Stimulated activated CD8-positive, alpha-beta memory T cell treated with anti-CD3 and anti-CD28 coated beads, Interleukin-4, amount 100 ng/mL, for 1 hour (primary cell): ENCODE measurements at places on chromosomes 7 and 10.
A peak's percentile ranks its signal among the peaks of the same experiment; 100 is the strongest.

GRCh38 chr10:24205821-24206220, 3.1 kb upstream of the KIAA1217 start:
- no peak for DNase-seq

DNA sequence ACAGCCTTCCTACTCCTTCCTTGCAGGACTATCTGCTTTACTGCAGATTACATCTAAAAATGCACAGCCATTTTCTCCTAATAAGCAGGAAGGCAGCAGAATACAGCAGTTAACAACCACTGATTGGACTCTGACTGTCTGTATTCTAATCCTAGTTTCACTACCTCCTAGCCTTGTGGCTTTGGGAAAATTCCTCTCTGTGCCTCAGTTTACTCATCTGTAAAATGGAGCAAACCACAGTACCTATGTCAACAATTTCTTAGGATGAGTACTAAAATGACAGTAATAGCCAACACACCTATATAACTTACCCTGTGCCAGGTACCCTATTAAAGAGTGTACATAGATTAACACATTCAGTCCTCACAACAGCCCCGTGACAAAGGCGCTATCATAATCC, 89.5 kb downstream of the ELMO1 start:
- no peak for DNase-seq

- no peak for DNase-seq
Observed at GRCh38 chr7:64886956-64887545, 16.0 kb upstream of the ZNF273 start.

GRCh38 chr10:375815-376505, 240.7 kb downstream of the ZMYND11 start:
- DNase-seq = no peak

DNA sequence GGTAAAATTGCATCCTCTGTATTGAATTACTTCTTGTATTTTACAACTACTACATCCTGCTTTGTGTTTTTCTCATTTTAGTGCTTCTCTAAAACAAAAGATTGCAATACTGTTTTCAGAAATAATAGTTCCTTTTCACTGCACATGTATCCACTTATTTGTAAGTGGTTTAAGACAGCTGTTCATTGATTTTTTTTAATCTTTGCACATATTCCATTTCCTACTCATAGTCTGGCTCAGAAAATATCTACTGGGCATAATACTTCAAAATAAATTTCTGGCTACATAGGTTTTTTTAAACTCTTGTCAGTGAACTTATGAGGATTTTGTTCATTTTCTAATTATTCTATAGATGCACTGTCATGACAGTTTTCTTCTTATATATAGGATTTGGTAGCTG, 54.8 kb downstream of the SND1 start:
- DNase-seq = no peak

DNA sequence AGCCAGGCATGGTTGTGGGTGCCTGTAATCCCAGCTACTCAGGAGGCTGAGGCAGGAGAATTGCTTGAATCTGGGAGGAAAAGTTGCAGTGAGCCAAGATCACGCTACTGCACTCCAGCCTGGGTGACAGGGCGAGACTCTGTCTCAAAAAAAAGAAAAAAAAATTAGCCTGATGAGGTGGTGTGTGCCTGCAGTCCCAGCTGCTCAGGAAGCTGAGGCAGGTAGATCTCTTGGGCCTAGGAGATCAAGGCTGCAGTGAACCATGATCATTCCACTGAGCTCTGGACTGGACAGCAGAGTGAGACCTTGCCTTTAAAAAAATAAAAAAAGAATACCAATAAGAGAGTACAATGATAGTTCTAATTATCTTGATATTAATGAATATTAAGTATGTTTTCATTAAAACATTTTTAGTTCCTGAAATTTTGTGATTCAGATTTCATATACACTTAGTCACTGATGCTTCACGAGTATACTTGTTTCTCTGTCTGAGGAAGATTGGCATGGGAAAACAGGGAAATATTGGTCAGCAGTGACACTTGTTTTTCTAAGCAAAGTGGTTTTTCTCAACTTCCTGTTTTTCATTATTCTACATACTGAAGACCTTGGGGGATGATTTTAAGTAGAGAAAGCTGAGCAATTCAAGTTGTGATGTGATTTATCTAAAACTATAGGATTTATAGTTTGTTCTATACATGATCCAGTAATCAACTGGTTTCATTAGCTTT, 76.8 kb downstream of the ADK start:
- no peak for DNase-seq

GRCh38 chr7:131103997-131104396, 223.7 kb upstream of the MKLN1 start:
- no peak for DNase-seq

- no peak for DNase-seq
Observed at GRCh38 chr7:79453558-79454360, at the start of gene MAGI2. Gene MAGI2 (minus strand): TSS chr7:79453667. CDS start chr7:79453320, 347 bp downstream.

- DNase-seq = no peak
Observed at GRCh38 chr10:72082856-72083789, 5.2 kb downstream of the SPOCK2 start.

DNA sequence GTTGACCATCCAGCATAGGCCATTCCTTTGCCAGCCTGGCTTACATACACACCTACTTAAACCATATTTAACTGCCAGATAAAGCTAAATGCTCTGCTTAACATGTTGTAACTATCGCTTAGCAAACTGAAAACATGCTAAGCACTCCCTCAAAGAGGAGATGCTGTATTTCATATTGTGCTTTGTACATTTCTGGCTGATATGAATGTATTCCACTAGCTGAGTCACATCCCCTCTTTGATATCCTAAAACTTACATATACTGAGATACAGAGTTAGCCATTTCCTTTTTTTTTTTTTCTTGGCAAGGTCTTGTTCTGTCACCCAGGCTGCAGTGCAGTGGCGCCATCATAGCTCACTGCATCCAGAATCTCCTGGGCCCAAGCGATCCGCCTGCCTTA, 99.4 kb downstream of the TPST1 start:
- DNase-seq = no peak

DNA sequence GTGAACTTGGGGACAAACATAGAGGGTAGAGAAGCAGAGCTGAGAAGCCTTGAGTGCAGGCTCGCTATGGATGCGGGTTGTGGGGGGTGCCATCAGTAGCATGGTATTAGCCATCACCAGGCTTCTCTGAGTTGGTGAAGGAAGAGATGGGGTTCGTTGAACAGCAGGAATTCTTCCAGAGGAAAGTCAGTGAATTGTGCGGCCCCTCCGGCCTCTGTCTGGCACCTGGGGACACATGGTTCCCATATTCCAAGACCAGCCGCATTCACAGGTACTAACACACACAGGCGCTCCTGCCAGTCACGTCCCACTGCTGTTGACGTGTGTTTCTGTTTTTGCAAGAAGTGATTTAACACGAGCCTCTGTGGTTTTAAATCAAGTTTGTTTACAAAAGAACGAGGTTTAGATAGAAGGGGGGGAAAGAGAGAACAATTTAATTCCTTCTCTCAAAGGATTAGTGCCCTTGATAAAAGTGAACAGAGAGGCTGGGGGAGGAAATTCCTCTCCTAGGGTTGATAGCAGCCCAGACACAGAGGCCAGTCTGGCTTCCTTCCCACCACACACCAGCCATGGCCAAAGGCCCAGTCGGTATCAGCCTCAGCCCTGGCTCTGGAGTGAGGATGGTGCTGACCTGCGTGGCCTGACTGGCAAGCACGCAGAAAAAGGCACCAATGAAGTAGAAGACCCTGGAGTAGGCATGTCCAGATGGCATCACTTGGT, 252.6 kb upstream of the IGFBP3 start:
- DNase-seq = no peak

DNA sequence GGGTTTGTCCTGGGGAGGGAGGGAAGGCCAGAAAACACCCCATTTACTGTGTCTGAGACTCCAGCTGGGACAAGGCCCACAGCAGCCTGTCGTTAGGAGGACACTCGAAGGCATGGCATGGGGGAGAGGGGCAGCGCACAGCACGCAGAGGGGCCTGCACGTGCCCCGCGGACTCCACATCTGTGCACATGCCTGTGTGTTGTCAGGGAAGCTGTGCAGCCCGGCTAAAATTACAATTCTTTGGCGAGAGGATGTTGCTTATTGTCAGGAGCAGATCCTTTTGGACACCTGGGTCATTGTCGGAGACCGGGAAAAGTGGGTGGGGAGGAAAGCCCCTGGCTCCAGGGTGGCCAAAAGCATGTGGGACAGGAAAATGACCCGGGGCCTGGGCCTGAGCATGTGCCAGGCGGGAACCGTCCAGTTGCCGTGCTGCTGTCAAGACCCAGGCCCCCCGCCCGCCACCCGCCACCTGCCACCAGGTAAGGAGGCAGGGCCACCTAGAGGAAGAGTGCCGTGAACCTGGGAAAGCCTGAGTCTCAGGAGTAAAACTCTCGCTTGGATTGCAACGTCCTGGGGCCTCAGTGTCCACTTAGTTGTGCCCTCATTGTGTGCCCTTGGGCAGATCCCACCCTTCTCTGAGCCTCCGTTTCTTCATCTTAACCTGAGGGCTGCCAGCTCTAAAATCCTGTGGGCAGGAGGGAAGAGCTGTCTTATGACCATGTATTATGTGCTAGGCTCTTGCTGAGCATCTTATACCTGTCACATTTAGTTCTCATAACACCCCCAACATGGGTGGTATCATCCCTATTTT, 7.2 kb downstream of the VSIR start:
- DNase-seq = no peak

DNA sequence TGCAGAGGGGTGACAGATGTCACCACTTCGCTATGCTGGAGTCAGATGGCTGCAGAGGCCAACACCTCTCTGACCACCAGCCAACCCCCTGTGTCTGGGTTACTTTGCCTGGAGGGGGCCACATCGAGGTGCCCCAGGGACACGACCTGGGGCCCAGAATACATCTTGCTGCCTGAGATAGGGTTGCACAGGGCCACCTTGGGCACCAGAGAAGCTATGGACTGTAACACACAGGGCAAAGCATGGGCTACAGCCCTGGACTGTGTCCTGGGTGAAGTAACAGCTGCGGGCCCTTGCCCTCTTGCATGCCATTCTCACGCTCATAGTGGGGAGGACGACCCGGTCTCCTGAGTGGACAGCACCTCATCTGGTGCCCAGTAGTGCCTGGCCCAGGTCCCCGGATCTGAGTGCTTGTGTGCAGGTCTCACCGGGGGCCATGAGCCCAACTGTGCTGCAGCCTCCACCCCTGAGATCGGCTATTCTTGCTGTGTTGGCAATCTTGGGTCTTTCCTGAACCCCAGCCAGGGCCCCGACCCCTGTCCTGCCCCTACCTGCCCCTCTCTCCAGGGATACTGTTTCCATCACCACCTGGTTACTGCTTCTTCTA, 115.2 kb upstream of the GDF10 start:
- DNase-seq = no peak

GRCh38 chr10:2618690-2619089, 448.7 kb upstream of the PFKP start:
- DNase-seq = no peak

- DNase-seq = no peak
Observed at GRCh38 chr7:43619213-43620012, 36.5 kb downstream of the STK17A start.

- DNase-seq = no peak
Observed at GRCh38 chr7:116934580-116934979, 18.7 kb upstream of the ST7 start.

- DNase-seq = no peak
Observed at GRCh38 chr7:18018296-18019215, 9.1 kb downstream of the PRPS1L1 start.

GRCh38 chr7:27263781-27264180, 21.2 kb downstream of the EVX1 start:
- no peak for DNase-seq

- DNase-seq = peak; percentile 29
Observed at GRCh38 chr10:91796331-91797047, 1.7 kb upstream of the TNKS2 start.

GRCh38 chr10:29387269-29387668, 98.4 kb downstream of the LYZL1 start:
- no peak for DNase-seq

GRCh38 chr7:99729486-99730237, 5.3 kb downstream of the CYP3A7 start:
- no peak for DNase-seq

- DNase-seq = no peak
Observed at GRCh38 chr10:78914502-78915189, 154.1 kb upstream of the ZMIZ1 start.

DNA sequence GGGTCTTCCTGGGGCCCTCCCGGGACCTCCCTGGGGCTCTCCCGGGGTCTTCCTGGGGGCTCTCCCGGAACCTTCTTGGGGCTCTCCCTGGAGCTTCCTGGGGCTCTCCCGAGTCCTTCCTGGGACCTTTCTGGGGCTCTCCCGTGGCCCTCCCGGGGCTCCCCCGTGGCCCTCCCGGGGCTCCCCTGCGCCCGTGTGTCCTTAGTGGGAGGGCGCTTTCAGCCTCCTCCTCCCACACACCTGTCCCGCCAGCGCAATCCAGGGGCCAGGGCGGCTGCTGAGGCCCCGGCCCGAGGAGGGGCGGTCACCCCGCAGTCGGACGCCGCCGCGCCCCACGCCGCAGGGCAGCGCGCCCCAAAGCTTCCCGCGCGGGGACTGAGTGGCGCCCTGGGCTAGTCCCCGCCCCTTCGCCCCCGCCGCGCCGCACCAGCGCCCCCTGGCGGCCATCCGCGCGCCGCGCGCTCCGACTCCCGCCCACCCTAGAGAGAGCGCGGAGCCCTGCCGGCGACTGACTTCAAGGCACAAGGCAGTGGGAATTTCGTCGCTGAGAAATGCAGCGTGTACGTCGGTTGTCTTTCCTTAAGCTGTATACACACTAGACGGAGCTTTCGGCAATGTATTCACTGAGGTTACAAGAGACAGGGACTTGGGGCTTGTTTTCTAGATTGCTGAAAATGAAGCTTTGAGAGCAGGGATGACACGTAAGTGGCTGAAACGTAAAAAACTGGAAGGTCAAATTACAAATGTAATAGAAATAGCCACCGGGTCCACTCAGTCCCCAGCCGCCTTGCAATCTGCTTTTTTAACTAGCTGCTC, 47.1 kb downstream of the INSIG1 start:
- DNase-seq = peak; percentile 75

GRCh38 chr10:22779331-22780019, 65.1 kb upstream of the PIP4K2A start:
- no peak for DNase-seq

GRCh38 chr7:36606976-36607720, 117.1 kb downstream of the AOAH start:
- no peak for DNase-seq

DNA sequence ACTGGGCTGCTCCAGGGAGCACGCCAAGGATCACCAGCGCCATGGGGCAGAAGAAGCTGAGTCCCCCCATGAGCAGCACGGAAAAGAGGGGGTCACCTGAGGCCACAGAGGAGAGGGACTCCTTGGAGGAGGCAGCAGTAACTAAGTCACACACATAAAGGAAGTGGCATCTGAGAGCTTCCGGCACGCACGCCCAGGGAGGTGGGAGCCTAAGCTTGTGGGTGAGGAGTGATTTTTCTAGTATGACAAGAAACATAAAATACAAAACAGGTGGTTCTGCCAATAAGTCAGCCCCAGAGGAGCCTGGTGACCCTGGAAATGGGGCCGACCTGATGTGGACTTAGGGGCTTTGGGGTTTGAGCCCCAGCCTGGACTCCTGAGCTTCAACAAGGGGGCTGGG, 60.8 kb downstream of the CARD11 start:
- DNase-seq = no peak
